ENCODE measurements at places on chromosomes 6 and 20. TPM values are rescaled to one million over a fixed set of nuclear protein-coding genes. Genes with fewer than 3 reads are reported as not detected.

Gene TNFRSF6B
- total RNA-seq = 0.65 TPM

Gene PCMT1
- total RNA-seq = 74.7 TPM

Gene C4A
- total RNA-seq = 11.3 TPM

Gene ANKRD66
- not detected for total RNA-seq

Gene ARHGAP40
- total RNA-seq = not detected

Gene HSPA1A
- 87.8 TPM for total RNA-seq

Gene HLA-A
- 414 TPM for total RNA-seq

Gene DNAJC5
- 49.6 TPM for total RNA-seq

Gene HLA-DMB
- under 0.01 TPM for total RNA-seq

Gene MROH8
- total RNA-seq = 1.0 TPM

Gene STX11
- total RNA-seq = 0.55 TPM

Gene UQCC2
- 29.7 TPM for total RNA-seq

Gene MRPL14
- 100.0 TPM for total RNA-seq

Gene FAM209B
- not detected for total RNA-seq

Gene ALDH5A1
- 0.28 TPM for total RNA-seq

Gene KCNK17
- not detected for total RNA-seq

Gene HCRTR2
- not detected for total RNA-seq

Gene COL21A1
- 6.7 TPM for total RNA-seq

Gene TMEM239
- total RNA-seq = not detected

Gene GSTA3
- total RNA-seq = not detected

Gene RAET1L
- not detected for total RNA-seq

Gene ZNF311
- 1.9 TPM for total RNA-seq

Gene HDGFL1
- not detected for total RNA-seq

Gene VIP
- total RNA-seq = not detected

Gene HLA-DQB2
- not detected for total RNA-seq

Gene ZBP1
- total RNA-seq = not detected

Gene ACTL10
- 1.9 TPM for total RNA-seq
